ENCODE measurements at places on chromosomes 1 and 21.

GRCh38 chr1:167913895-167914496, at the start of gene ADCY10:
Gene ADCY10 (minus strand): TSS chr1:167914134. CDS start chr1:167905140, 8,994 bp downstream.
- no peak for DNase-seq

DNA sequence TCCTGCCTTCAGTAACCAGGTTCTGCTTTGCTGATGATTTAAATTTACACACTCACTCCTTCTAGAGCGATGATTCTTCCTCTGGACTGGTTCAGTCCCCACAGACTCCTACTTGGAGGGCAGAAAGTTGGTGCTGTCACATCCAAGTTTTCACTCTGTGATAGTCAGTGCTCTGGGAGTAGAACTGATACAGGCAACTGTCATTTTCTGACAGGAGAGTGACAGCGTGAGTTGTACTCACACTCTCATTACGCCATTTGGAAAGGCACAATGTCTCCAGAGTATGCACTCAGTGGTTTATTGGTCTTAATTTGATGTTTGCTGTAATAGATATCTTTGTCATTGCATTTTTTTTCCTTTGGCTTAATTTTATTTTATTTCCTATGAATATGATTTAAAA, 96.0 kb downstream of the GRIK1 start:
- no peak for DNase-seq

DNA sequence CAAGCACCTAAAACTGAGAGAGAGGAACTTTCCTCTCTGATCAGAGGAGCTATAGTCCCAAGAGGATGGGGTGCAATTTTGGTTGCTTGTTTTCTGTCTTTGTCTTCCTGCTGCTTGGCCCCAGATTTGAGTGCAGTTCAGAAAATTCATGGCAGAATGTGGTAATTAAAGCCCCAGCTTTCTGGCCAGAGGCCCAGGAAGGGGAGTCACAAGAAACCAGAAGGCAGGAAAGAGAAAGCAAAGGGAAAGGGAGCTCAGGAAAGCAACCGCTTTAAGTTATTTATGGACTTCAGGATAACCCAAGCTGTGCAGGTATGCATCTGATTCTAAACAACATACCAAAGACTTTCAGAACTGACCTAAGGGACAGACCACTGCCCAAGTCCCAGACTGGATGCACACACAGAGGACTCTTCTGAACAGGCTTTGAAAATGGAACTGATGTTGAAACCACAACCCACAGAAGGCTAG, 88.8 kb downstream of the ST3GAL3 start:
- DNase-seq = no peak

DNA sequence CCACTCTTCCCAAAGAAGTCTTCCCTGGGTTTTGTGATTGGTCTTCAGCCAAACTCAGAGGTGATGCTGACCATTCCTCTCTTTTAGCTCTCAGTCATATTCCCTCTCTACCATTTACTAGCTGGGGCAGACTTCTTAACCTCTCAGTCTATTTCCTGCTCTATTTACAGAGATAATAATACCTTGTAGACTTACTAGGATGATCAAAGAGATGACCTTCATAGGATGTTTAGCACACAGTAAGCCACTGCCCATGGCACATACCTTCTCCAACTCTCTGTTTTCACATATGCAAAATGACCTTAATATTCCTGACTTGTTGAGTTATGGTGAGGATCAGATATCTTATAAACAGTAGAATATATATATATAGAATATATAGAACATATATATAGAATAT, 106.2 kb upstream of the L1TD1 start:
- no peak for DNase-seq

GRCh38 chr1:211381481-211382181, 55.0 kb downstream of the TRAF5 start:
- DNase-seq = no peak

DNA sequence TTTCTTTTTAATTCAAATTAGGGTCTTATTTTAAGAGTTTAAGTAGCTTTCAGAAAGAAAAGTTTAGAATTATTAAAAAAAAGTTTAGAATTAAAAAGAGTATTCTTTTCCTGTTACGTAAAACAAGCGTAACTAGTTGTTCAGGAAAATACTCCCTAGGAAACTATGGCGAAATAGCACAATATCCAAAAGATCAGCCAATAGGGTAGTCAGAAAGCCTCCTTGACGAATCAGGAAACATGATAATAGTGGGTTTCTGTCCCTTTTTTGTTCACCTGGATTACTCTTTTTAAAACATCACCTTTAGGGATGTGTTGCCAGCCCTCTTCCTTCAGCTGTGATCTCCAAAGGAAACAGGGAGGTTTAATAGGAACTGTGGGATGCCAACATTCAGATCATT, 25.2 kb downstream of the S1PR1 start:
- DNase-seq = no peak

DNA sequence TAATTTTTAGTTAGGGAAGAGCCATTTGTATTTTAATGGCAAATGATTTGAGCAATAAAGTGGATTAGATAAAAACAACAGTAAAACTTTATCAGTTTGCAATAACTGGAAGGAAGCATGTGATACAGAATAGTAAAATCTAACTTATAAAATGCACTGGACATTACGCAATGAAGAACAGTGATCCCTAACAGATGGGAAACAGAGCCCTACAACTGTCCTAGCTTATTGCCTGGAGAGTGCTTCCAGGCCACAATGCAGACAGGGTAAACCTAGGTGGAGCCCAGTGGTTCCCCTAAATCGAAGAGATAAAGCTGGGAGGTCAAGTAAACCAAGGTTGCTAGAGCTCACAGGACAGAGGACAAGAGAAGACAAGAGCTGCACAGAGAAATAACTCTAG, 7.0 kb downstream of the OMA1 start:
- no peak for DNase-seq

DNA sequence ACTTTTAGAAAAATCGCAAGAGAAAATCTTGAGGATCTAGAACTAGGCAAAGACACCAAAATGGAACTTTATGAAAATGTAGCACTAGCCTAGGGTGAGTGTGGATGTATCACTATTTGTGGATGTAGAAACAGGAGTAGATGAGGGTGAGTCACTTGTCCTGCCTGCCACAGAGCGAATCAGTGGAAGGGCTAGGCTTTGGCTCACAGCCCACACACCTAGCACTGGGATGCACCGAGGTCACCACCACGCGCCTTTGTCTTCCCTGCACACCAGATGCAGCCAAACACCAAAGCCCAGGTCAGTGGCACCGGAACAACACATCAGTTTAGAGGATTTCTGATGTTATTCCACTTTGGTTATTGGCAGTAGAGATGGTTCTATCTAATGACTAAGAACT, 38.2 kb downstream of the PKNOX1 start:
- DNase-seq = no peak

GRCh38 chr1:151898519-151898991, 10.8 kb downstream of the THEM4 start:
- no peak for DNase-seq

GRCh38 chr1:17023102-17023501, 11.4 kb upstream of the ATP13A2 start:
- no peak for DNase-seq

DNA sequence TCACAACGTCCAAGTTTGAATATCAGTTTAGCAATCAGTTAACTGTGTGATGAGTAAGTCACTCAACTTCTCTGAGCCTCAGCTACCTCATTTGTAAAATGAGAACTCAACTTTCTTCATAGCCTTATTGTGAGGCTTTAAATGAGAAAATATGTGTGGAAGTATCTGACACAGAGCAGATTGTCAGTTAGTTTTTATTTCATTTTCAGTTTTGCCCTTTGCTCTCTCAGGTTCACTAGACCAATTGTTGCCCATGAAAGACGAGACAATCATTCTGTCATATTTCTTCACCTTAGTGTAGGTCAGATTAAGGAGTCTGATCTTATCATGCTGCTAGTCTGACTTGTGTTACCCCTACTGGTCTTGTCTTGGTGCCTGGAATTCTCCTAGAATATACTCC, 232.8 kb upstream of the PTBP2 start:
- DNase-seq = no peak

GRCh38 chr1:117685936-117686806, 80.3 kb downstream of the TENT5C start:
- no peak for DNase-seq
